NCI-H510A treated with DMSO at 0.1 percent for 48 hours (cell line): ENCODE measurements at places on chromosomes 1 and 21.
A peak's percentile ranks its signal among the peaks of the same experiment; 100 is the strongest.

GRCh38 chr1:12039164-12039525 lies 19.8 kb downstream of the MIIP start:
- DNase-seq, result no peak

DNA sequence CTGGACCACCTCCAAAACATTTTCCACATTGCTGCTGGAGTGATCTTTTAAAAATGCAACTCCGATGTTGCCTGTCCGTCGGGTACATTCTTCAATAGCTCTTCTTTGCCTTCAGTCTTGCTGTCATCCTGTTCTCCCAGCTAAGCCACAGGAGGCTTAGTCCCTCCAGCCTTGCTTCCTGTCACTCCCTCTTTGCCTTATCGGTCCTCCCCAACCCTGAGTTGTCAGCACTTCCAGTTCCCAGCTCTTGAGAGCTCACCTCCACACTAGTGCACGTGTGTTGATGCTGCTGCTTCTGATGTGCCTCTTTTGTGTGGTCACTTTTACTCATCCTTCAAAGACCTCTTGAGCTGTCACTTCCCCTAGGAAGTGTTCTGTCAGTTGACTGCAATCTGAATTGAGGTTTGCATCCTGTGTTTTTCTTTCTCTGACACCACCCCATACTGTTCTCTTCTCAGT lies 15.3 kb downstream of the UCK2 start:
- peak; percentile 52 for DNase-seq

- no peak for DNase-seq
Observed at GRCh38 chr21:37767984-37768383, 148.3 kb downstream of the KCNJ6 start.

DNA sequence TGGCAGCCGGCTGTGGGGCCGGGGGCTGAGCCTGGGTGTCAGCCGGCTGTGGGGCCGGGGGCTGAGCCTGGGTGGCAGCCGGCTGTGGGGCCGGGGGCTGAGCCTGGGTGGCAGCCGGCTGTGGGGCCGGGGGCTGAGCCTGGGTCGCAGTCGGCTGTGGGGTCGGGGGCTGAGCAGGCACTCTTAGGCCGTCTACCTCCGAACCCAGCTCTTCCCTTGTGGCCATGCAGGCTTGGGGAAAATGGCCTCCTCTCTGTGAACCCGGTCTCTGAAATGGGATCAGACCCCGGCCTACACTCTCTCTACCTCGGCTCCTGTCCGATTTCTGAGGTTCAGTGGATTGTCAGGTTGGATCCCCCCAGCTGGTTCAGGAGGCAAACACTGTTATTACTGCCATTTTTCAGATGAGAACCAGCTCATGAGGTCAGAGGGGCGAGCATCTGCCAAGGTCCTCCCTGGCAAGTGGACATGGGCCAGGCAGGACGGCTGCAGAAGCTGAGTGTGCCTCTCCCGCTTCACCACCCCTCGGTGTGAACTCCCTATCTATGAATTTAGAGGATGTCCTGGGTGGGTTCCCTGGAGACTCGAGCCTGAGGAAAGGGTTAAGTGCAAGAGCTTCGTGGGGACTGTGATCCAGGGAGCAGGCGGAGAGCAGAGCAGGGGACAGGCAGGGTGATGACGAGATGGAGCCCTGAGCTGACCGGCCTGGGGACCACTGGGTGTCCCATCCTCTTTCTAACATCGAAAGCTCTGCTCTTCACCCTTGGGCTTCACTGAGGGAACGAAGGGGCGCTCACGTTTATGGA lies 10.9 kb upstream of the COL18A1 start:
- no peak for DNase-seq

DNA sequence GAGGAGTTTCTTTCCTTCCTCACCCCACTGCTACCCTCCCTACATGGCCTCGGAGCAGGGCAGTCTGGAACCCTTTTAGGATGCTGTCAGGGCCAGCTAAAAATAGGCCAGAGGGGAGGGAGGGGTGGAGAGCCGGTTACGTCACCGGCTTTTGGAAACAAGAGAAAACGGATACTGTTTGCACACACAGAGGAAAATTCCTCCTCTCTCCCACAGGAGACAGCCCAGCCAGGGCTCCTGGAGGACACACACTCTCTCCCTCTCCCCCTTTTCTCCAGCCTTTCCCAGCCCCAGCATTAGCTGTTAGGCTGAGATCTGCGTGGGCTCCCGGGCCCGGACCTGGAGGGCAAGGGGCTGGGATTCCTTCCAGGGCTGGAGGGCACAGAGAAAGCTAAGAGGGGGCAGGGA lies 20.0 kb upstream of the ALDH4A1 start:
- no peak for DNase-seq

DNA sequence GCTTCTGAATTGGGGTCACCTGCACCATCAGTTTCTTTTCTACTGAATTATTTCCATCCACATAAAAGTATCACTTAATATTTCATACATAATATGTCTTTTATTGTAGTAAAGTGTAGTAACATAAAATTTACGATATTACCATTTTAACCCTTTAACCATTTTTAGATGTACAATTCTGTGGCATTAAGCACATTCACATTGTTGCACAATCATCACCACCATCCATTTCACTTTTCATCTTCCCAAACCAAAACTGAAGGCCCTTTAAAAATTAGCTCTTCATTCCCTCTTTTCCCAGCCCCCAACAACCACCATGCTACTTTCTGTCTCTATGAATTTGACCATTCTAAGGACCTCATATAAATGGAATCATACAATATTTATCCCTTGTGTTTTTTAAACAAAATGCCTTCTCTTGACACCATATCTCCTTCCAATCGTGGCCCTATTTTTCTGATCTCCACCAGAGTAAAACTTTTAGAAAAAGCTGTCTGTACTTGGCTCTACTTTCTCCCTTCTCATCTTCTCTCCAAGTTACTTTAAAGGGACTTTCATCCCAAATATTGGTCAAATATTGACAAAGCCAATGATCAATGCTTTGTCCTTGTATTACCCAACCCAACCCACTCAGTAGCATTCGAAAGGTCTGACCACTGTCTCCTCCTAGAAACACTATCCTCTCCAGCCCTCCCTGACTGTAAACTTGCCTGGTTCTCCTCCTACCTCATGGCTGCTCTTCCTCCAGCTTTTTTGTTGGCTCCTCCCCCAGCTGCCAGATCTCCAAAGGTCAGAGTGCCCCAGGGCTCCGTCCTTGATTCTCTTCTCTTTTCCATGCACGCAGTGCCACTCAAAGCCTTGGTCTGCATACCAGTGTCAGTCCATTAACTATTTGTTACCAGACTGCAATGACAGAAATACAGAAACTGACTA lies 44.7 kb downstream of the SLC30A10 start:
- no peak for DNase-seq

DNA sequence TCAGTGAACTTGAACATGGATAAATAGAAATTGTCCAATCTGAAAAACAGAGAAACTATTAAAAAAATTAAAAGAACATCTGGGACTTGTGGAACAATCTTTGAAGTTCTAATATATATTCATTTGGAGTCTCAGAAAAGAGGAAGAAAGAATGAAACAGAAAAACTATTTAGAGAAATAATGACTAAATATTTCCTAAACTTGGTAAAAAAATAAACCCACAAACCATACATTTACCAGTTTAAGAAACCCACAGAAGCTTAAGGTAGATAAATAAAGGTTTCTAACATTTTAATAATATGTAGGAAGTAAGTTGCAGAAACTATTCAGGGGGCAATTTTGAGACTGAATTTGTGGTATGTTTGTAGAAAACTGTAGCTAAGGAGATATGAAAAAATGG lies 437.8 kb downstream of the PTBP2 start:
- DNase-seq, result no peak

DNA sequence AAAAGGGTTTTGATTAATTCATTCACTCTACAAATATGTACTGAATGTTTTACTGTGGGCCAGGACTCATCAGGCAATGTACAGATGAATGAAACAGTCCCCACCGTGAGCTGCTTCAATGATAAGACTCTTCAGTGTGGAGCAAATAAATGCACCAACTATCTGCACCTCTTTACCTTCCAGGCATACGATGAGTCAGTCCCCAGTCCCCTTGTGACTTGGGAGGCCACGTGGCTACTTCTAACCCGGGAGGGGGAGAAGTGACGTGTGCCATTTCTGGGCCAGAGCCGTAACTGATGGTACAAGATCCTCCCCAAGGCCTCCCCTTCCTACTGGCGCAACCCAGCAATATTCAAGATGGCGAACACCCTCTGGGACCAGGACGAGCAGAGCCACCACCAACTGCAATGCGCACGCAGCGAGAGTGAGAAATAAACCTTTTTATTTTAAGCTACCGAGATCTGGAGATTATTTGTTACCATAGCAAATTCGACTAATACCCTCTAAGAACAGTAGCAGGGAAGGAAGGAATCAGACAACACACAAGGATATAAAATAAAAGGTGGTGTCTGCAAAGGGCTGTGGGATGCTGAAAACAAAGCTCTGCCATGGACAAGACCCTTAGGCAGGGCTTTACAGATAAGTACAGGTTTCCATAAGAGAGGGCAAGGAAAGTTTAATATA lies 74.5 kb downstream of the NPHP4 start:
- no peak for DNase-seq

DNA sequence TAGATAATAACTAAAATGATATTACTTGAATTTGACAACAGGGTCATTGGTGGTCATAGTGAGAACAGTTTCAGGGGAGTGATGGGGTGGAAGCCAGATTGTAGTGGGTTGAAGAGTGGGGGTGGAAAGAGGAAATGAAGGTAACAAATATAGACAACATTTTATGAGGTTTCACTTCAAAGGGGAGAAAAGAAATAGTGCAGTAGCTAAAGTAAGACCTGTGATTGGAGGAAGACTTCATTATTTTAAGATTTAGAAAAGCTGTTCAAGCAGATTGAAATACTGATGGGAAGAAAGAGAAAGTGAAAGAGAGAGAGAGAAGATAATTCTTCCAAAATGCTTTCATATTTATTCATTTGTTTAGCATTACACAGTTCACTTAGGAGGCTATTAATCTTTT lies 52.0 kb upstream of the KCNA3 start:
- no peak for DNase-seq

- no peak for DNase-seq
Observed at GRCh38 chr21:28867401-28867800, 125.3 kb downstream of the LTN1 start.

- no peak for DNase-seq
Observed at GRCh38 chr1:233919786-233920185, 15.3 kb downstream of the SLC35F3 start.

DNA sequence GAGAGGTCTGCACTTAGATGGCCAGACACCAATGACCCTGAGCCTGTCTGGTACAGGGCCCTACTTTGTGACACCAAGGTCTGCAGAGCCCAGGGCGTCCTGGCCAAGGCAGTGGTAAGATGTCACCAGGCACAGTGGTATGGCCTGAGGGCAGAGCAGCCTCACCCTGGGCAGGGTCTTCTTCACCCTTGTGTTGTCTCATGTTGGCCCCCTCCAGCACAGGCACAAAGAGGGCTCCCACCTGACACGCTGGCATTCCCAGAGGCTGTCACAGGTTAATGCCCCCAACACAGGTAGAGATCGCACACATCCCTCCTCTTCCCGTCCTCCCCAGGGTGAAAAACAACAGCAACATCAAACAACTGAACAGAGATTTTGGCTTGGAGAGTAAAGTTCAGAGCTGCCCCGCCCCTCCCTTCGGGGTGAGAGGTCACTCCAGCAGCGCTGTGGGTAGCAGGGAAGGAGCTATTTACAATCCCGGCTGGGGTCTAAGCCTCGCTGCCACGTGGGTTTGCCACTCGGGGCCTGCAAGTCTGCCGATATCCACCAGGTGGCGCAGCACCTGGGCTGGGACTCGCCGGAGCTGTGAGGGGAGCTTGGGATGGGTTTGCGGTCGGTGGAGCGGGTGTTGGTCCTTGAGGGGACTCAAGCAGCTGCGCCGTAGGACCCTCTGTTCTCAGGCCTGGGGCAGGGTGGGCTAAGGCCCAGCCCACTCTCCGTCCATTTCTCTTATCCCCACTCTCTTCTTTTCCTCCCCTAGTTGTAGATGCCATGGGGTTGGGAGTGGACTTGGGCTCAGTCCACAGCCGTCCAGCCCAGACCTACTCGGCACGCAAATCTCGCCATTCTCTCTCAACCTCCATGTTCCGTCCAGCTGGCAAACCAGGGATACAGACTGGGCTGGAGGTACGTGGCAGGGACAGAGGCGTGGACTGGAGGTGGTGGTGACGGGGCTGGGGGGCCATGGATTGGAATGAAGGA lies 12.7 kb downstream of the EFNA3 start:
- peak; percentile 63 for DNase-seq

DNA sequence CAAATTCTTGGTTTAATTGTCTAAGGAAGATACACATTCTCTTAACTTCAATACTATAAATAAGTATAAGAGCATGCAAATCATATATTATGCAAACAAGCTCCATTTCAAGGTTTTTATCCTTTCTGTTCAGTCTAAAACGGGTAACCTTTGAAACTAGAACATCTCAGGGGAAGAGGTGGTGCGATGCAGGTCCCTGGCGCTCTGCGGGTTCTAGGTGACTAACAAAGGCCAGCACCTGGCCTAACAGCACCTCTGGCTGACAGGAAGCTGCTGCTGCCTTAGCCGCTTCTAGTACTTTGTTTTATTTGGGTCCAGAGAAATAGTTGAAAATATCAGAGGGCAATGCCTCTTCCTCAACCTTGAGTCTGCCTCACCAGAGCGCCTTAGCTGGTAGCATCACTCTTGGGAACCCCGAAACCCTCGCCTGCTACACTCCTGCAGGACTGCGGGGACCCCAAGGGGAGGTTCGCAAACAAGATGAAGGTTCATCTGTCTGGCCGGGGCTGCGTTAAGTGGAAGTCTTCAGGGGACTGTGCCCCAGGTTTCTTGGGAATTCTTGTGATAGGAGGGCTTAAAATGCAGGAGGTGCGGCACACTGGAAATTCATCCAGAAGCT lies 45.5 kb downstream of the PRDM15 start:
- no peak for DNase-seq

DNA sequence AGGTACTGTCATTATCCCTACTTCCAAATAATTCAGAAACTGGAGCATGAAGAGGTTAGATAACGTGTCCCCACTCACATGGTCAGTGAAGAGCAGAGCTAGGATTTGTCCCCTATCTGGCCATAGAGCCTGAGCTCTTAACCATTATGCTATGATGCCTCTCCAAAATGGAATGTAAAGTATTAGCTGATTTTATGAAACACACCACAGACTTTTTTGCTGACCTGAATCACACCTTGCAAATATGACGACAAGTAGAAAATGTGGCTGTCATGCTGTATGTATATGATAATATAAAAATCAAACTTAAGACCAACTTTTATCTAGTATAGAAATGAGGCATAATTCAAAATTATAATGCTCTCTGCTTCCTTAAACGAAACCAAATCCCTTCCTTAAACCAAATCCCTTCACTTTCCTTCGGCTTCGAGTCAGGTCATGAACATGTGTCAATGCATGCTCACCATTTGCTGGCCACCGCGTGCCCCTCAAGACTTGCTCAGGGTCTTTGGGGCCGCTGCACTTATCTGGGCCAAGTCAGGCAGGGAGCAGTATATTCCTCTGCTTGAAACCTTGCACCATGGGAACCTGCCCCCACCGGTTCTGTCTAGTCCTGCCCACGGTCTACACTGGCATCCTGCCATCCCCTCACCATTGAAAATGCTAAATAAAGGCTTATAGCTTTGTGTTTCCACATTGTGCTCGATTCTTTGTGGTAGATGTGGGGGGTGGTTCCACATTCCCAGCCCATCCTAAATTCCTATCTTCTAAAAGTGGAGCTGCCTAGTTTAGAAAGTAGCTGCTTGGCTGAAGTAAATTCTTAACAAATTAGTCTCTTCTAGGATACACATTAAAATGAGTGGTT lies 1.6 kb upstream of the TMCC2 start:
- DNase-seq, result no peak
